ENCODE measurements at places on chromosomes 11 and 22. TPM values are rescaled to one million over a fixed set of nuclear protein-coding genes. Genes with fewer than 3 reads are reported as not detected.

Gene TMEM191C
- total RNA-seq = 1.4 TPM

- DNase-seq = no peak
Observed at GRCh38 chr11:13672576-13673210, 4.2 kb downstream of the FAR1 start.

- peak; percentile 50 for DNase-seq
Observed at GRCh38 chr22:49826603-49827270, 936 bp downstream of the BRD1 start.

GRCh38 chr11:125175896-125176575, 11.5 kb downstream of the PKNOX2 start:
- DNase-seq = no peak

DNA sequence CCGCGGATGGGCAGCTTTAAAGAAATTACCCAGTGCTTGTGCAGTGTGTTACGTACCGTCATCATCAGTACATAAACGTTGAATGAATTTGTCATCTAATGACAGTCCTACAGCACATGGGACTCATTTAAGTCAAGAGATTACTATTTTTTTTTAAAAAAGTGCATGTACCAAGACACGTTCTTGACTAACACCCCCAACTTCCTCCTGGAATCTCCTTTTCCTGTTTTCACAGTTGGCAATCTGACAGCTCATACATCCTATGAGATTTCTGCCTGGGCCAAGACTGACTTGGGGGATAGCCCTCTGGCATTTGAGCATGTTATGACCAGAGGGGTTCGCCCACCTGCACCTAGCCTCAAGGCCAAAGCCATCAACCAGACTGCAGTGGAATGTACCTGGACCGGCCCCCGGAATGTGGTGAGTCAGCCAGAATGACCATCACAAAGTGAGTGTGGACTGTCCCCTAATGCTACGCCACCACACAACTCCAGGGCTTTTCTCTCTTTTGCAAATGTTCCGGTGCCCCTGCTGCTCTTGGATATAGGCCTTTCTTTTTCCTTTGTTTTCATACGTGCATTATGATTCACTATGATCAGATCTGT, 162.0 kb upstream of the SORL1-AS1 start:
- DNase-seq = no peak

Measured in activated CD4-positive, alpha-beta T cell treated with anti-CD3 and anti-CD28 coated beads, Interleukin-2, amount 10 ng/mL, durations not matched to agents 7 days and 5 days (primary cell).